ENCODE measurements at places on chromosomes 6 and 20.

DNA sequence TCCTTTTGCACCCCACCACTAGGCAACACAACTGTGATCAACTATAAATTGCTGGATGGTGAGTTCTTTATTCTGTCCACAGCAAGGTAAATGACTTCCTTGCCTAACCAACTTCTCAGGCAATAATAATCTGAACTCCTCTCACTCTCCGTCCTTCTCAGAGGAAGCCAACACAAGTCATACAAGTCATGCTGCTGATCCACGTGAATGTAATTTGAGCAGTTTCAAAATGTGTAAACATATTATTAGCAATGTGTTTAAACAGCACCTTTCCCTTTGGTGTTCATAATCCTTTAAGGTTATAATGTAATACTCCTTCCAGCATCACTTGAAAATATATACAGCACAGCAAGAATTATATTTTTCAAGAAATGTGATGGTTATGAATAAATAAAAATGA is 127.9 kb downstream of the QRSL1 start:
- DNase-seq: no peak

GRCh38 chr20:15851576-15852215 is 721.6 kb downstream of the KIF16B start:
- no peak for DNase-seq

- no peak for DNase-seq
These were observed 64.6 kb downstream of the RPP40 start for GRCh38 chr6:4939241-4939640.

DNA sequence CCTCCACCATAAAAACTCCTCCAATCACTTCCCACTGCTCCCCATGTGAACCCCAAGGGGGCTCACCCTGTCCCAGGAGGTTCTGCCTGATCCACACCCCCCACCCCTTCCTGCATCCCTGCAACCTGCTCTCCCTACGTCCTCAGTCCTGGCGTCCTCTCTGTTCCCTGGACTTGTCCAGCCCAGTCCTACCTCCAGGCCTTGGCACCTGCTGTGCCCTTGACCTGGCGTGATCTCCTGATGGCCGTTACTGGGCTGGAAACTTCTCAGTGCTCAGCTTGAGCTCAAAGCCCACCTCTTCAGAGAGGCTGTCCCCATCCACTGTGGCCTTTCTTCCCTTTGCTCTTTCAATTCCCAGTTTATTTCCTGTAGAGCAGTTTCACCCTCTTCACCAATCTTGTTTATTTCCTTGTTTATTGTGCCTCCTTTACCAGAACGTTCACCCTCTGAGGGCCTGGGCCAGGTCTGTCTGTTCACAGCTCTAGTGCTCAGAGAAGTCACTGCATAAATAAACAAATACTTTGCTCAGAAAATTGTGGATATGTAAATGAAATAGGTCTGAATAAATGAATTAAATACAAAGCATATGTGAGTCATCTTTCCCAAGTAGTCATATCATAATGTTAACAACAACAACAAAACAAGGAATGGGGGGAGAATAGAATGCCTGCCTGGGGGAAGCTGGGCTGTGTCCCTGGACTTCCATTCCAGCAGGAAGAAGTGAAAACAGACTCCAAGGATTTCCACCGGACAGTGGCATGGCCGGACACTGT is 175.7 kb upstream of the SULF2 start:
- no peak for DNase-seq

GRCh38 chr6:8733879-8734278 is 298.5 kb upstream of the SLC35B3 start:
- no peak for DNase-seq

- DNase-seq: no peak
These were observed 30.2 kb downstream of the PRR18 start for GRCh38 chr6:166277892-166278578.

- DNase-seq: no peak
These were observed 68.3 kb downstream of the IMPG1 start for GRCh38 chr6:76004202-76004601.

- DNase-seq: no peak
These were observed 8.0 kb downstream of the INSM1 start for GRCh38 chr20:20375862-20376261.

DNA sequence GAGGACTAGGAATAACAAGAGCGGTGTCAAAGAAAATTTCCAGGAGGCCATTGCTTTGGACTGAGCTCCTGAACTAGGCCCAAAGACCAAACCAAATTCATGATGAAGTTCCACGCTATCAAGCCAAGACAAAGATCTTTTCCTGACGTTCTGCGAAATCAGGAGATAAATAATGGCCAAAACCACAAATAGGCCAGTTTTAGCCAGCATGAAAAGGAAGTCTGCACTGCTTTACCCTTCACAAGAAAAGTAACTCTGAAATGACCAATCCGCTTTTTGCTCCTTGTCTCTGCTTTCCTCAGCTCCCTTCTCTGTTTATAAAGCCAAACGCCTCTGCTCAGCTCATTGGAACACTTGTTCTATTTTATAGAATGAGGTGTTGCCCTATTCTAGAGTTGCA is 6.7 kb downstream of the NCOA5 start:
- no peak for DNase-seq

DNA sequence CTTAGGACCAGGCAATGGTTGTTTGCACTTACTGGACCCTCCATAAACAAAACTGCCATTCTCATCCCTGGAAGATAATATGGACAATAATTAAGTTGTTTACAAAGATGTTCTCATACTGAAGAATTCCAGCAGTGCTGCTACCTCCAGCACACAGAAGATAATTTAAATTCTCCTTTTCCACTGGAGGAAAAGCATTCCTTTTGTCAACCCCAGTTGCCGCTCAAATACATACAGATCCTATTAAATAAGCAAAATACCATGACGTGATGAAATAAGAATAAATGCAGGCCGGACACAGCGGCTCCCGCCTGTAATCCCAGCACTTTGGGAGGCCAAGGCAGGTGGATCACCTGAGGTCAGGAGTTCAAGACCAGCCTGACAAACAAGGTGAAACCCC is 54.5 kb upstream of the IPCEF1 start:
- DNase-seq: no peak

GRCh38 chr6:105067329-105067728 is 110.4 kb downstream of the LIN28B start:
- DNase-seq: no peak

DNA sequence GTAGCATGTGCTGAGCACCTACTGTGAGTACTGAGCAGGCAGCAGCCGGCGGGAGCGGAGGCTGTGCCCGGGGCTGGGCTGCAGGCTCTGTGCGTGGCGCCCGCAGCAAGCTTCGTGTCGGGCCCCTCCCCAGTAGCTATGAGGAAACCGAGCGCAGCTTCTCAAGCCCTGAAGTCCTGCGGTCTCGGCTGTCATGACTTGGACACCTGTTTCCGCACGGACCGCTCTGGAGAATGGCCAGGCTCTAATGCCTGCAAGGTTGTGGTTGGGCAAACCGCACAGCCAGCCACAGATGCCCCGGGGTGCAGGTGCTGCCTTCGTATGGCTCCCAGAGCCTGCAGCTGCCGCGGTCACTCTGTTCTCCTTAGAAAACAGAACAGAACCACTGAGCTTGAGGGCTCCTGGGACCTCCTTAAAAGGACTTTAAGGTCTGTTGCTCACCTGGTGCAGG is 33.7 kb downstream of the PYGB start:
- DNase-seq: no peak

- DNase-seq: no peak
These were observed 4.6 kb downstream of the PTPN1 start for GRCh38 chr20:50514750-50515149.

DNA sequence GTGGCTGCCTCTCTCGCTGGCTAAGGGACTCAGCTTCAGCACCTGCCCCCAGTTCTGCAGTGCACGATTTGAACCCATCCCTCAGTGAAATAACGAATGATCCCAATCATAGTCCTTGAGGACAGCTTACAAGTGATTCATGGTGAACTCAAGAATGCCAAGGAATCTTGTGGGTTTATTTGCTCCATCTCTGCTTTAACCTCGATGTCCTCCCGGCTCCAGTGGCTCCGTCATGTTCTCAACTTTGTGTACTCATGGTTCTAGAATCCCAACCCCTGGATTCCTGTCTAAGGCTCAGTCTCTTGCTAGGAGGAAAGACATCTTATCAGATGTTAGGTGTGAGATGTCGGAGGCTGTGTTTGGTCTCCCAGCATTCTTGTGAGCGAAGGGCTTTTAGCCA is 29.0 kb upstream of the GTSF1L start:
- no peak for DNase-seq

DNA sequence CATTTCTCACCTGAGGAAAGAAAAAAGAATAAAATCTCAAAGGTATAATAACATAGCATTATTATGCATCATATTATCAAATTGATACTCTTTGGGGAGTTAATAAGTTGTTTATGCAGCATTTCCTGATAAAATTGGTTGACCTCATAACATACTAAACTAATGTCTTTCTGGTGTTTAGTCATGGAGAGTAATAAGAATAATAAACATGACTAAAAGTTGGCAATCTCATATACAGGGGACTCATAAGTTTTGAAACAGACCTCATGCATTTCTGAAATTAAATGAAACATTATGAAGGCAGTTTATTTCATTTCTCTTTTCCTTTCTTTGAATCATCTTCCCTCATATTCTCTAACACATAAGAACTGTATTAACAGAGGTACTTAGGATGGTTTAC is 60.5 kb upstream of the PRDM1 start:
- DNase-seq: no peak

GRCh38 chr6:157842212-157842611 is 19.2 kb downstream of the SNX9 start:
- no peak for DNase-seq

- no peak for DNase-seq
These were observed 560 bp downstream of the YTHDF1 start for GRCh38 chr20:63215101-63216040.

GRCh38 chr6:1039746-1040145 is 272.2 kb upstream of the FOXQ1 start:
- no peak for DNase-seq
